HFFc6 (cell line): ENCODE measurements at places on chromosomes 2 and 18. TPM values are rescaled to one million over a fixed set of nuclear protein-coding genes. Genes with fewer than 3 reads are reported as not detected.
A peak's percentile ranks its signal among the peaks of the same experiment; 100 is the strongest.

DNA sequence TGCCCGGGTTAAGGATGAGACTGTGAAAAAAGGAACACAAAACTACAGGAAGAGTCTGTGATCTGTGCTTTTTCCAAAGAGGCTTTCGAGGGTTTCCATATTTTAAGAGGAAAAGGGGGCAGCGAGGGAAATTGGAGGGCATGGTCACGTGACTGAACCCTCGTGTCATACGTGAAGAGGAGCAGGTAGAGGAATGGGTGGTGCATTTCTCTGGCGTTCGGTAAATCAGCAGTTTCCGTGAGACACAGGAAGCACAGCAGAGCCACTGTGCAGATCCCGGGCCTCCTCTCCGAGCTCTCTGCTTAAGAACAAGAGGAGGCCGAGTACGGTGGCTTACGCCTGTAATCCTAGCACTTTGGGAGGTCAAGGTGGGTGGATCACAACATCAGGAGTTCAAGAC is 219.7 kb downstream of the NDUFA10 start:
- no peaks in the 10 kb centered on the region for H3K4me1 ChIP-seq
- H3K27ac ChIP-seq: no peak overlapping the region
- H3K36me3 ChIP-seq: peaks cover 17% of the 10 kb centered on the region
- no peak overlapping the region for H3K4me3 ChIP-seq
- H3K27me3 ChIP-seq: peaks cover 13% of the 10 kb centered on the region
- DNase-seq: no peak

GRCh38 chr2:179354739-179355537 is 90.3 kb upstream of the SESTD1 start:
- DNase-seq: no peak
- no peak overlapping the region for H3K4me3 ChIP-seq
- no peaks in the 10 kb centered on the region for H3K4me1 ChIP-seq
- H3K27ac ChIP-seq: no peak overlapping the region
- peaks cover 2% of the 10 kb centered on the region for H3K27me3 ChIP-seq

DNA sequence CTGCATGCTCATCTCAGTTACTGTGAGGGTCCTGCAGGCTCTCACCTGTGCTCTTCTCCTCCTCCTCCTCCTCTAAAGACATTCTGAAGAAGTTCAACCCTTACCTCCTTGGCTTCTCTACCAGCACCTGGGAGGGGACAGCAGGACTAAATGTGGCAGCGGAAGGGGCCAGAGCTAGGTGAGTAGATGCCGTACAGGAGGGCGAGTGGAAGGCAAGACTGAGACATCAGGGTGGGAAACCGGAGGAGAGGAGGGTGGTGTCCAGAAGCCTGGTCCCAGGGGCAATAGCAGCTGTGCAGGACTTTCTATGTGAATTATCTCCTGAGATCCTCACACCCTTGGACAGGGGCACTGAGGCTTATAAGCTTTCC is 124.9 kb downstream of the PLB1 start:
- no peak overlapping the region for H3K4me3 ChIP-seq
- DNase-seq: no peak
- no peaks in the 10 kb centered on the region for H3K36me3 ChIP-seq
- H3K27me3 ChIP-seq: no peaks in the 10 kb centered on the region
- peak overlapping the region; percentile 92 for H3K27ac ChIP-seq

- H3K27me3 ChIP-seq: no peaks in the 10 kb centered on the region
- H3K4me1 ChIP-seq: peaks cover 88% of the 10 kb centered on the region
- DNase-seq: no peak
- no peak overlapping the region; the same call in 1 of the 2 replicates for H3K4me3 ChIP-seq
Observed at GRCh38 chr18:55269622-55270021, 310.4 kb upstream of the CCDC68 start.

GRCh38 chr2:25939257-25939668 is 43.0 kb downstream of the KIF3C start:
- H3K27me3 ChIP-seq: no peaks in the 10 kb centered on the region; the same call in 1 of the 2 replicates
- H3K4me1 ChIP-seq: peaks cover 7% of the 10 kb centered on the region
- H3K36me3 ChIP-seq: no peaks in the 10 kb centered on the region

The QPCT gene
- 5.7 to 7.2 TPM (median 6.6 TPM) in 3 replicates for total RNA-seq

The HOXD1 gene
- total RNA-seq: not detected in 3 replicates

The CCDC148 gene
- 0.54 to 1.1 TPM (median 0.91 TPM) in 3 replicates for total RNA-seq

The CIDEA gene
- not detected in 2 replicates for total RNA-seq
